Choroid plexus epithelial cell (primary cell): ENCODE measurements at places on chromosomes 3 and 15.
A peak's percentile ranks its signal among the peaks of the same experiment; 100 is the strongest.

GRCh38 chr3:43017004-43017403, 37.9 kb downstream of the GASK1A start:
- DNase-seq, result no peak

- DNase-seq, result no peak
Observed at GRCh38 chr3:187212705-187213104, 15.4 kb downstream of the RTP1 start.

GRCh38 chr3:139617672-139618268, 60.0 kb downstream of the NMNAT3 start:
- peak; percentile 35 for DNase-seq

- no peak for DNase-seq
Observed at GRCh38 chr3:133467780-133468179, 67.9 kb downstream of the BFSP2 start.

- no peak for DNase-seq
Observed at GRCh38 chr3:127953091-127954035, 38.3 kb downstream of the KBTBD12 start.

DNA sequence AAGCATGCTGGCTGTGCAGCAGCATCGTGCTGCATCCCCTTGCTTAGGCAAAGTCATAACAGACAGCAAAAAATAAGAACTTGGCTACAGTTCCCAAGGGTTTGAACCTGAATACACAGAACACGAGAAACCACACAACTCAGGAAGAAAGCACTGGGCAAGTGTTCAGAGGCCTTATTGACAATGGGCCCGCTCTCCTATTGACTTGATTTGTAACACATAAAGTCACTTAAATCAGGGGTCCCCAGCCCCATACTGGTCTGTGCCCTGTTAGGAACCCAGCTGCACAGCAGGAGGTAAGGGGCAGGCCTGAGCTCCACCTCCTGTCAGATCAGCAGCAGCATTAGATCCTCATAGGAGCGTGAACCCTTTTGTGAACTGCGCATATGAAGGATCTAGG, 145.1 kb downstream of the LSAMP start:
- DNase-seq, result no peak

DNA sequence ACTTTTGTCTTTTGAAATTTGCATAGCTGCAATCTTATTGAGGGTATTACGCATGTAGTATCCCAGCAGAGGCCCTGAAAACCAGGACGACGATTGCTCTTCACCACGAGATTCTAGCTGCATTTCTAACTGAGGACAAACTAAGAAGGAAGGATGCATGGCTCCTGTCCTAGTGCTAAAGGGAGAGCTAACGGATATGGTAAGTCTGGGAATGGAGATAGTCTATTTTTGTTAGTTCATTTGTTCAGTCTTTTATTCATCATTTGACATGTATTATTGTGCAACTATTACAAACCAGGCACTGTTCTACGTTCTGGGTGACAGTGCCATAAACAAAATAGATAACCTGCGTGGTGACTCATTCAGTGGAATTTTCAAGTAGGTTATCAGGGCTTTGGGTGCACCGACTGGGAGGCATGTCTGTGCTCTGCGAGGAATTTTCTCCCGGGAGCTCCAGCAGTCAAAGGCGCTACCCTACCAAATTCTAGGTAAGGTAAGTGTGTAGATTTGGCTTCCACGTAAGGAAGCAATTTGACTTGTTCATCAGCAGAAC, 51.9 kb upstream of the ETV5 start:
- DNase-seq, result no peak

- DNase-seq, result peak; percentile 48
Observed at GRCh38 chr15:48868023-48868422, 9.9 kb upstream of the EID1 start.

- DNase-seq, result peak; percentile 81
Observed at GRCh38 chr3:197083486-197083885, 53.9 kb upstream of the MELTF start.

GRCh38 chr3:88628901-88629300, 478.5 kb upstream of the EPHA3 start:
- no peak for DNase-seq

GRCh38 chr3:188672840-188673239, 498.9 kb upstream of the TPRG1 start:
- no peak for DNase-seq

- no peak for DNase-seq
Observed at GRCh38 chr3:160851629-160852210, 95.7 kb downstream of the PPM1L start.

- DNase-seq, result no peak
Observed at GRCh38 chr15:74816624-74817369, 4.2 kb downstream of the LMAN1L start.

DNA sequence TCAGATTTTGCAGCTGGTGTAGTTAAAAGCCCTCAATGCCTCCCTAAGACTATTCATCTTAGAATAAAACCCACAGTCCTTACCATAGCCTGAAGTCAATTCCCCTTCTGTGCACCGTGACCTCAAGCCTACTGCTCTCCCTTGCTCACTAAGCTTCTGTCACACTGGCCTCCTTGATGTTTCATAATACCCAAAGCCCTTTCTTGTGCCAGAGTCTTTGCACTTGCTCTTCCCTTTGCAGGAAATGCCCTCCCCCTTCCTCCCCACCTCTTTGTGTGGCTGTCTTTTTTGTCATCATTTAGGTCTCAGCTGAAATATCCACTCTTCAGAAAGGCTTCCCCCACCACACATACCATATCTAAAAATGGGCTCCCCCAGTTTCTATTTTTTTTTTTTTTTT, 4.2 kb upstream of the PLEKHO2 start:
- no peak for DNase-seq

DNA sequence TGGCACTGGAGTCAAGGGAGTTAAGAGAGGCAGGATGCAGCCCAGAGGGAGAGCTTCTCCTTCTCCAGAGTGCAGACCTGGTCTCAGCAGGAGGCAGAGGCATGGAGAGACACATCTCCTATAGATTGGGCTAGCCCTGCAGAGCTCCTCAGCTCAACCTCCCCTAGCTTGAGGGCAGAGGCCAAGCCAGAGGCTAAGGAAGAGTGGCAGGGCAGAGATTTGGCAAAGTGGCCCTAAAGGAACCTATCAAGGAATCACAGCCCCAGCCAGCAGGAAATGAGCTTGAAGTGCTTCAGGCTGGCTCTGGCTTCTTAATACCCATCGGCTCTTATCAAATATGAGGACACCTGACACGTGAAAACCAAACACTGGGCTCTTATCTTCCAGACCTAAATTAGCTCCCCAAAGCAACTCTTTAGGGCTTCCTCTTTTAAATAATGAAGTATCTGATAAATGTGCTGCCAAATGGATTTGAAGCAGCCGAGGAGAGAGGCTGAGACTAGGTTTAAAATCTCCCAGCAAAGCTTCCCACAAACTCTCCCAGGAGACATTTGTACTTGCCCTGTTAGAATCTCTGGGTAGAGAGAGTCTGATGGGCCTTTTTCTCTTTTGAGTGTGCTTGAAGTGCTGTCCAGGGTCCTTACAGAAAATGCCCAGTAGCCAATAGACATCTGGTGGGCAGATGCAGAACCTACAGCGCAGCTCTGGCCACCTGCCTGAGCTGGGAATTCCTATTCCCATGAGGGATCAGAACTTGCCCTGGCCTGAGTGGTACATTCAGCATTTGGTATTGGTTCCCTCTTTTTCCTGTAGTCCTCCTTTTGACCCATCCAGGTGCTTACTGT, 271.4 kb downstream of the CLSTN2 start:
- DNase-seq, result peak; percentile 51

DNA sequence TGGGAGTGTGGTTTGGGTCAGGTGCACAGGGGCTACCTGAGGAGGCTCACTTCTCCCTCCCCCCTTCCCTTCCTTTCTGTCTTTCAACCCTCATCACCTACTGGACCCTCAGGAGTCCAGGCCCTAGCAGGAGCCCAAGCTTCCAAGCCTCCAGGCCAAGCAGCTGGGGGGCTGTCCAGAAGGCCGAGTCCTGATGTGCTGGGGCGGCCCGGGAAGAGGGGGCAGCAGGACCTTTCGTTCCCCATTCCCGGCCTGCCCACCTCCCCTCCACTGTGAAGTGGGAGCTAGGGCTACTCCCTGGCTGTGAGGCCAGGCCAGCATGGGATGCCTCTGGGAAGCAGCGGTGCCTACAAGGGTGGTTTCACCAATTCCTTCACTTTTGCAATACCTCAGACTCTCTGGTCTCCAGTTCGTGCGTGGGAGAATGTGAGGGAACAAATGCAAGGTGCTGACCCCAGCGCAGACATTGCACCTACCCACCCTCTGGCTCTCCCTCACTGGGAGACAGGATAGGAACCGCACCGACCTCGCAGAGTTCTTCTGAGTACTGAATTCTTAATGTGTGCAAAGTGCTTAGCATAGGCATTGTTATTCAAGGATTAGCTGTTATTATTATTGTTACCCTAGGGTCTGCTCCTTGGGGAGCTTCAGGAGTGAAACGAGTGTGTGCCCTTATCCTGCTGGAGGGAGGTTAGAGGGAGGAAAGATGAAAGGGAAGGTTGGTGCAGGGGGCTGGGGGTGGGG, 2.5 kb downstream of the EPHB3 start:
- DNase-seq, result no peak

DNA sequence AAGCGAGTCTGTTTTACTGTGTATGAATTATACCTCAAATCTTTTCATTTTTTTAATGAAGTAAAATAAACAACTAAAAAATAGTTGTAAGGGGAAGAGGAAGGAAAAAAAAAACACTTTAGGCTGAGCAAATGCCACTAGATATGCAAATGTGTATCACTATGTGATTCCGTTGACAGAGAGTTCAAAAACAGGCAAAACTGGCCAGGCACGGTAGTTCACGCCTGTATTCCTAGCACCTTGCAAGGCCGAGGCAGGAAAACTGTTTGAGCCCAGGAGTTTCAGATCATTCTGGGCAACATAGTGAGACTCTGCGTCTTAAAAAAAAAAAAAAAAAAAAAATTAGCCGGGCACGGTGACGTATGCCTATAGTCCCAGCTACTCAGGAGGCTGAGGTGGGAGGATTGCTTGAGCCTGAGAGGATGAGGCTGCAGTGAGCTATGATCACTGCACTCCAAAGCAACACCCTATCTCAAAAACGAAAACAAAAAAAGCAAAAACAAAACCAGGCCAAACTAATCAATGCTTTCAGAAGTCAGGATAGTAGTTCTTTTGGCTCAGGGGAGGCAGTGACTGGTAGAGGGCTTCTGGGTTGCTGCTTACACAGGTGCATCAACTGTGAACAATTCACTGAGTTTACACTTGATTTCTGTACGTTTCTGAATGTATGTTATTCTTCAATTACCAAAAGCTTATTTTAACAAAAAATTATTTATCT, 7.4 kb downstream of the PRC1 start:
- no peak for DNase-seq

GRCh38 chr3:52393131-52393807, 51.6 kb downstream of the SEMA3G start:
- DNase-seq, result no peak

DNA sequence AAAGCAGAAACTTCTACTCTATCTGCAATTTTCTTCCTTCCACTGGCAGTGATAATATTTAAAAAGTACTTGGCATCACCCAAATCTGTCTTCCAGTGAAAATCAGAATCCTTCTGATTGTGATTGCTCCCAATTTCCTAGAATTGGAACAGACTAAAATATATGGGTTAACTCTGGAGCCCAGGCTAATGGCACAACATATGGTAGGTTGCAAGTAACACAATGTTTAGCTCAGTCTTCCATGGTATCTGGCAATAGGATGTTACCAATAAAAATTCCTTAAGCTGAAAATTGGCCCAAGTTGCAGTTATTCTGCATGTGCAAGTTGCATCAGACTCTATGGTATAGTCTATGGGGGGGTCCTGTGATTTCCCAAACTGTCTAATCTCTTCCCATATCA, 273.5 kb upstream of the ADAMTS9 start:
- no peak for DNase-seq

GRCh38 chr3:22315925-22316324, 564.9 kb upstream of the ZNF385D start:
- DNase-seq, result no peak

DNA sequence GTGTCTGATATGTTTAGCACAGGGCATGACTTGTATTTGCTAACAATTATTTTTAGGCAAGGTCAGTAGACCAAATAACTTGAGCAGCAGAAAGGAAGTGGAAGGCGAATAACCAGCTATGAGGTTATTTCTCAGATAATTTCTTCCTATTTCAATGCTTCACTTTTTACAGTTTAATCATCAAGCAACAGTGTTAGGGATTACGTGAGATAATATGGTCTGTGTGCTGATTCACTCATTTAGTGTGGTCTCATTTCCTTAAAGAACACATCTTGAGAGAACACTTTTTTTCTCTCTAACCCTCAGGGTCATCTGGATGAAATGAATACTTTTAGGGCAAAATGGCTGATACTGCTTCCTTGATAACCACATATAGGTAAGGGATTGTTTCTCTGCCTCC, 126.0 kb upstream of the CCNL1 start:
- DNase-seq, result no peak

DNA sequence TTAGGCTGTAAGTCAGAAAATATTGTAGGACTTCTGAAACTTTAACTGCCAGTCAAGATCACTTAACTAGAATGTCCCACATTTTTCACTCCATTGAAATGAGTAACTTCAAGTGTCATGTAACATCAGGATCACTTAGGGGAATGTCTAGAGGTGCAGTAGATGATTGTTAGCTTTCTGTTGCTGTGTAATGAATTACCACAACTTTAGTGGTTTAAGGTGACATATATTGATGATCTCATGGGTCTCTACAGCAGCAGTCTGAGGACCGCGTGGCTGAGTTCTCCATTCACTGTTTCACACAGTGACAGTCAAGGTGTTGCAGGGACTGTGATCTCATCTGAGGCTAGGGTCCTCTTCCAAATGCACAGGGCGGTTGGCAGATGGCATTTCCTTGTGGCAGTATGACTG, 82.7 kb downstream of the SLC25A26 start:
- DNase-seq, result no peak

GRCh38 chr3:4584456-4585249, 91.5 kb downstream of the ITPR1 start:
- DNase-seq, result peak; percentile 36

- no peak for DNase-seq
Observed at GRCh38 chr3:14454639-14455310, 52.4 kb downstream of the SLC6A6 start.

- DNase-seq, result no peak
Observed at GRCh38 chr3:10233988-10234387, 14.3 kb upstream of the TATDN2 start.

DNA sequence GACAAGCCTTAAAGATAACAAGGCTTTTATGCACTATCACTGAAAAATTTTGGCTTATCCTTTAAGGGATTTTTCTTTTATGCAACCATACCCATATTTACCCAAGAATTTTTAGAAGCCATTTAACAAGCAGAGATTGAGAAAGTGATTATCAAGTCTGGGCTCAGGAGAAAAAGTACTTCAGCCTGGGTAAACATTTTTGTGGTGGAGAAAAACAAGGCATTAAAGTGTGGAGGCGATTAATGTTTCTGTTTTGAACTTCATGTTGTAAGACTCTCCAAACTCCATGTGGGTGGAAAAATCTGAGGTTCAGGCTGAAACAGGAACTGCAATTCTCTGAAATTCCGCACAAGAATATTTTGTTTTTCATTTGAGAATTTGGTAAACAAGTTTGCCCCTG, 260.4 kb upstream of the KCNMB2 start:
- no peak for DNase-seq

GRCh38 chr15:51077221-51078153, 17.2 kb downstream of the TNFAIP8L3 start:
- peak; percentile 89 for DNase-seq

GRCh38 chr3:157467200-157467599, 30.6 kb downstream of the PTX3 start:
- peak; percentile 30 for DNase-seq
